ENCODE measurements at places on chromosomes 7 and 10. TPM values are rescaled to one million over a fixed set of nuclear protein-coding genes. Genes with fewer than 3 reads are reported as not detected.

C10orf143 gene
- total RNA-seq, result 6.6 TPM

EGFR gene
- 164 TPM for total RNA-seq

NEURL1 gene
- 0.16 TPM for total RNA-seq

CALML5 gene
- total RNA-seq, result 31.0 TPM

STEAP4 gene
- total RNA-seq, result 73.1 TPM

IGFBP1 gene
- total RNA-seq, result not detected

PSMG3 gene
- 52.8 TPM for total RNA-seq

NUTM2A gene
- 2.9 TPM for total RNA-seq

JCAD gene
- total RNA-seq, result 69.3 TPM

NKX2-3 gene
- not detected for total RNA-seq

PLCE1 gene
- 14.1 TPM for total RNA-seq

CRYGN gene
- total RNA-seq, result 0.98 TPM

ADAM22 gene
- total RNA-seq, result 3.4 TPM

NYAP1 gene
- total RNA-seq, result 0.59 TPM

SRRM3 gene
- total RNA-seq, result 3.4 TPM

MCM10 gene
- total RNA-seq, result 1.8 TPM

DIP2C gene
- total RNA-seq, result 48.2 TPM

RET gene
- total RNA-seq, result 0.96 TPM

TMEM130 gene
- 1.3 TPM for total RNA-seq

TAS2R40 gene
- total RNA-seq, result not detected

IKZF1 gene
- 14.2 TPM for total RNA-seq

GIMAP8 gene
- total RNA-seq, result 11.5 TPM

OR6V1 gene
- not detected for total RNA-seq

EMX2 gene
- 7.8 TPM for total RNA-seq

ANKRD30A gene
- total RNA-seq, result 2.6 TPM

LRRD1 gene
- not detected for total RNA-seq

OPALIN gene
- not detected for total RNA-seq

ZNF3 gene
- total RNA-seq, result 31.5 TPM

SFRP5 gene
- 1.8 TPM for total RNA-seq

INHBA gene
- total RNA-seq, result 0.64 TPM

DOCK4 gene
- total RNA-seq, result 31.7 TPM

TEX47 gene
- not detected for total RNA-seq
